ENCODE measurements at places on chromosomes 5 and 9.

DNA sequence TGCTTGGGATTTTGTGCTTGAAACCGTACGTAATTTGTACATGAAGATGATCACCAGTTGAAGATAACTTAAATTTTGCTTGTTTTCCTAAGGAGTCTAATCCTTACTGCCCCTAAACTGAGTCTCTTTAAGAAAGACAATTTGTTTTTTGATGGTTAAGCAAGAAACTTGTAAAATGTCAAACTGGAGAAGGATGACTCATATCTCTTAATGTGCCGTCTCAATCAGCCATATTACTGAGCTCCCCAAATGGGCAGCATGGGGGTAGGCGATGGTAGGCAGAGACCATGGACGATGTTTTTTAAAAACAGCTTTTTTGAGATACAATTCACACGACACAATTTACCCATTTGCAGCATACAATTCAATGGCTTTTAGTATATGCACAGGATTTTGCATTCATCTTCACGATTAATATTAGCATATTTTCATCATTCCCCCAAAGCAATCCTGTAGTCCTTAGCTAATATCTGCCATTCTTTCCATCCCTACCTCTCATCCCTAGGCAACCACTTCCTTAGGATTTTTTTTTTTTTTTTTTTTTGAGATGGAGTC is 14.3 kb downstream of the ARHGAP26 start:
- DNase-seq = no peak

DNA sequence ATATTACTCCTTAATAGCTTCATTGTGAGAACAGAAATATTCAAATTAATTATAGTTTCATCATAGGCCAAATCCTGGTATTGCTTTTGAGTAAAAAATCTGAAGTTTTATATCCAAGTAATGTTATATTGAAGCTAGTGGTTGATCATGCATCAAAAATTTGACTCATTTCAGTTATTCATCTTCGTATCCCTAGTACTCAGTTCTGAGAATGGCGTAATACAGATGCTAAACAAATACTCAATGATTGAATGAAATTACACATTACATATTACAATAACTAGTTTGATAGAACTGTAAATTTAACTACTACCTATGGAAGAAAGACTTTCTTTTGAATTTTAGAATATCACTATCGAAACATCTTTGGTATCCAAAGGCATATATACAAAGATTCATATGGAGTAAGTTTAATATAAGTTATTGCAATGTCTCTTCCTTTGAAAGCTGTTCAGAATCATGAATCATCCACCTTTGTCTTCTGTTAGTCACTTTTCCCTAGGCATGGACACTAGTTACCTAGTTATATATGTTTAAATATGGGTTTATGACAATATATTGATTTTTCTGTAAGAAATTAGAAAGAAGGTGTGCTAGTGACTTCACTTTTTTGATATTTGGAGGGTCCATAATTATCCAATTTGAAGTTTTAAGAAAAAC is 5.0 kb upstream of the ZNF462 start:
- no peak for DNase-seq

DNA sequence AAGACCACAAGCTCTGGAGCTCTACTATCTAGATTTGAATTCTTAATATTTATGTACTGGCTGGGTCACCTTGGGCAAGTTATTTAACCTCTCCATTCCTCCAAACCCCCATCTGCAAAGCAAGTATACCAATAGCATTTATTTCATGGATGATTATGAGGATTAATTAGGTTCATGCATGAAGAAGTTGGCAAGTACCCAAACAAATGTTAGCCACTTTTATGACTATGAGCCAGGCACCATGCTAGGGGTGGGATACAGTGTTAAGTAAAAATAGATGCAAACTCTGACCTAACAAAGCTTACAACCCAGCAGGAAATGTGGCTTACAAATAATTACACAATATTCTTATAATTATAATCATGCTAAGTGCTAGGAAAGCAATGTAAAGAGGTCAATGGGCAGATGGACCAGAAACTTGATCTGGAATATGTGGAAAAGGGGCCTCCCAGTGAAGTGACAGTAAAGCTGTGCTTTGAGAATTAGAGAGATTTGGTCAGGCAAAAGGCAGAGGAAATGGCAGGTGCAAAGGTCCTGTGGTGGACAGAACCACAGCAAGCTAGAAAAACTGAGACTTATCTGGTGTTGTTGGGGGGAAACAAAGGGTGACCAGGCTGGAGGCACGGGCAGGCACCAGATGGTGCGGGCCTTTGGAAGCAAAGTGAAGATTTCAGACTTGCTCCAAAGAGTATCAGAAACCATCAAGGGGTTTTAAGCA is 525.2 kb upstream of the TRPC7 start:
- no peak for DNase-seq

GRCh38 chr5:116063950-116064349 is 20.9 kb upstream of the COMMD10 start:
- DNase-seq = no peak

- DNase-seq = no peak
Measured at GRCh38 chr5:132260714-132261551, 3.4 kb downstream of the PDLIM4 start.

- DNase-seq = no peak
Measured at GRCh38 chr9:133782157-133783130, 44.3 kb upstream of the SARDH start.

- no peak for DNase-seq
Measured at GRCh38 chr5:116530276-116530675, 44.3 kb downstream of the SEMA6A start.

DNA sequence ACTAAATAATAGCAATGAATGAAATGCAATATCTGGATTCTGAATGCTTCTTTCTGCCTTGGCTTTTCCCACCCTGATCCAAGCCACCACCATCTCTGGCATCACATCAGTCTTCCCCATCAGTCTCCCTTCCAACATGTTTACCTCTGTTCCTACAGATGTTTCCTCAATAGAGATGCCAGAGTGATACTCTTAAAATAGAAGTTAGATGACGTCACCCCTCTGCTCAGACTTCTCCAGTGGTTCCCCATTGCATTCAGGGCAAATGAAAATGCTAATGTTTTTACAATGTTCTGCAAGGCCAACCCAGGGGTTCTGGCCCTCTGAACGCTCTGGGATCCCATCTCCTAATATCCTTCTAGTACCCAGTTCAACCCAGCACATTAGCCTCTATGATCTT is 305.8 kb downstream of the TRIM32 start:
- DNase-seq = no peak

GRCh38 chr5:72222521-72222920 is 97.5 kb downstream of the MRPS27 start:
- DNase-seq = no peak

DNA sequence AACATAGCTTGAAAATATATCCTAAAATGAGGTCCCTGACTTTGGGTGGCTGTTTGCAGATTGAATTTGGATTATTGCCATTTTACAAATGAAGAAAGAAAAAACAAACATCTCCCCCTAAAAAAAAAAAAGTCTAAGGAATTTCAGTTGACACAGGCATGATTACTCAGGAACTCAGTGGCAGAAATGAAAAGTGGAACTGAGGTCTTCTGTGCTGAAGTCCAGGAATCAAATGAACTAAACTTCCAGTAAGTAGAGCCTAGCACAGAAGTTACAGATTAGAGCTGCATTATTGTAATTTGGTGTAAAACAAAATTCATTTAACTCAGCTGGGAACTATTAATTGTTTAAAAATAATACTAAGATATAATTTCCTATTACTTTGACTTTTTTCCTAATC is 26.7 kb downstream of the FAM170A start:
- no peak for DNase-seq

DNA sequence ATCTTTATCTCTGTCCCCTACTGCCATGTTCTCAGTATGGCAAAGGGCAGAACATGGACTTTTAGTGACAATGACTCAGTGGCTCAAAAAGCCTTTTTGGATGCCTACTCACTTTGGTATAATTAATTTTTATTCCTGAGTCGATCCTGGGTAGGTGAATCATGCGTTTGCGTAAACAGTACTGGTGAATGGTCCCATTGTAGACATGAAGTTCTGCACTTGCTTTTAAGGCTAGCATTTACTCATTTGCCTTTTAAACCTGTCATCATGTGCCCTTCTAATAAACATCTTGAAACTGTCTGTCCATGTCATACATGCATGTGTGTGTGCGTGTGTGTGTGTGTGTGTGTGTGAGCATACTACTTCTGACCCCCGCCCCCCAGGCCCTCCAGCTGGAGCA is 223.0 kb downstream of the AUH start:
- DNase-seq = no peak

- DNase-seq = no peak
Measured at GRCh38 chr5:159917994-159918393, 1.7 kb downstream of the ADRA1B start.
